Kidney glomerular epithelial cell (primary cell): ENCODE measurements at places on chromosomes 2 and 18.

DNA sequence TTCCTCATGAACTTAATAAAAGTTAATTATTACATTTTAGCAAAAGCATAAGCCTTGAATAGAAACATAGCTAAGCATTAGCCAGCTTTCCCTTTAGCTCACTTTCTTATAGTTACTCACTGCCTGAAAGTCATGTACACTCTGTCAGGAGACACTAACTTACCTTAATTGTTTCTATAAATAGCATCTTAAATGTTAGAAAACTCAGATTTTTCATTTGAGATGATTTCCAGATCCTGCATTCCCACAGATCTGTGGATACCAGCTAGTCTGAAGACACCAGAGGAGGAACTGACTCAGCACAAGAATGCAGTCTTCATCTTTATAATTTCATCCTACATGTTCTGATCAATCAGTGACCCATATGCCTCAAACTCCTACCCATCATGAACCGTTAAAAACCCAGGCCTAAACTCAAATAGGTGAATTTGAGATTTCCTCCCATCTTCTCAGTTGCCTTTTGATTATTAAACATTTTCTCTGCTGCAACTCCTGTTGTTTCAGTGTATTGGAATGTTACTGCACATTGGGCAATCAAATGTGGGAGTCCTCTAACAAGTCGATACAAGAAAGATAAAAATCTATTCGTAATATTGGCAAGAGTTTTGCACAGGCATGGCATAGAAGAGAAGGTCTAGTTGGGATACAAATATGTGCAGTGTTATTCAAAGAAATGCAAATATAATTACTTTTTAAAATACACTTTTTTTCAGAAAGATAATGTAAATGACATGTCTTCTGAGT, 857.4 kb upstream of the CDH2 start:
- no peak for DNase-seq

GRCh38 chr2:64485961-64486360, 32.0 kb downstream of the LGALSL start:
- DNase-seq: no peak

GRCh38 chr2:218925434-218925833, 34.0 kb upstream of the CDK5R2 start:
- no peak for DNase-seq

DNA sequence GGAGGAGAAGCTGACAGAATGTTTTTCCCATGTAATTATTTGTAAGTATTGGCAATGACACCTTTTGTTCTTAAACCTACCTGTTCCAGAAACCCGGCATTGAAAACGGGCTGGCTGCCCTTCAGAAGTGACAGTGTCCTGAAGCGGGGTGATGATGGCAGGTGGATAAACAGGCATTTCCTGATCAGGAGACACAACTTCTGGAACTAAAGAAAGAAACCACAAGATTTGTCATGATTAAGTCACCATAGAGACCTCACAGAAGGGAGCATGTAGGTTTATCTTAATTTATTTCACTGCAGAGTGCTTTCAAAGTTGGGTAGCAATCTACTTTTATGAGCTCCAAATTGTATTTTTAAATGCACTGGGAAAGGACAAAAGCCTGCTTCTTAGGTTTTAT, 43.1 kb downstream of the TTN start:
- no peak for DNase-seq

DNA sequence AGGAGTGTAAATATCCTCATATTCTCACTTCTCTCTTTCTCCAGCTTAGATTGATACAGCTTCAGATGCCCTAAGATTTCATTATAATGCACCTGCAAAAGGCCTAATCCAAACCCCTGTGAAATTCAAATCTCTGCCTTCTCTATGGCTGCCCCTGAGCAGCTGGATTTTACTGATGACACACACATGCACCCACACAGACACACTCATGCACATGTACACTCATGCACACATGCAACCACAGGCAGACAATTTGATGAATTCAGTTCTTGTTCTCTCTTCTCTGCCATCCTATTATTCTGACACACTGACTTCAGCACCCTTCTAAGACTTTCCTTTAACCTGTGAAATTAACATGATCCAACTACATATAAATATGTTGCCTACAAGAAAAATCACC, 563.2 kb downstream of the RNF144A start:
- no peak for DNase-seq

GRCh38 chr2:161943011-161943410, 131.0 kb downstream of the DPP4 start:
- no peak for DNase-seq

DNA sequence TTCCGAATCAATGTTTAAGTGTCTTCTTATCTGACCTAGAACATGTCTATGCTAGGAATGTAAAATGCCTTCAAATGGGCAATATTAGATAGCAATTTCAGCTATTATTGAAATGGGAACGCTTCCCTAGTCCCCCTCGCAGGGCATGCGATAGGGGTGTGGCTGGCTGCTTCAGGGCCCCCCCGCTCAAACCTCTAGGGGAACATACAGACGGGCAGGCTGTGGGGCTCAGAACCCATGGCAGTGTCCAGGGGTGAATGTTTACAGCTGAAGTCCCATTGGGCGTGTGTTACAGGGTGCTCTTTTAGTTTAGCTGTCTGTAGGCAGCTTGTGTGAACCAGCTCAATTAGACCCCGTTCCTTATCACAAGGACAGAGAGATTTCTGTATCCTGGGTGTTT, 315.9 kb downstream of the DSEL start:
- no peak for DNase-seq

GRCh38 chr18:395456-396250, 104.8 kb downstream of the COLEC12 start:
- no peak for DNase-seq
